ENCODE measurements at places on chromosomes 16 and 17. TPM values are rescaled to one million over a fixed set of nuclear protein-coding genes. Genes with fewer than 3 reads are reported as not detected.
A peak's percentile ranks its signal among the peaks of the same experiment; 100 is the strongest.

DNA sequence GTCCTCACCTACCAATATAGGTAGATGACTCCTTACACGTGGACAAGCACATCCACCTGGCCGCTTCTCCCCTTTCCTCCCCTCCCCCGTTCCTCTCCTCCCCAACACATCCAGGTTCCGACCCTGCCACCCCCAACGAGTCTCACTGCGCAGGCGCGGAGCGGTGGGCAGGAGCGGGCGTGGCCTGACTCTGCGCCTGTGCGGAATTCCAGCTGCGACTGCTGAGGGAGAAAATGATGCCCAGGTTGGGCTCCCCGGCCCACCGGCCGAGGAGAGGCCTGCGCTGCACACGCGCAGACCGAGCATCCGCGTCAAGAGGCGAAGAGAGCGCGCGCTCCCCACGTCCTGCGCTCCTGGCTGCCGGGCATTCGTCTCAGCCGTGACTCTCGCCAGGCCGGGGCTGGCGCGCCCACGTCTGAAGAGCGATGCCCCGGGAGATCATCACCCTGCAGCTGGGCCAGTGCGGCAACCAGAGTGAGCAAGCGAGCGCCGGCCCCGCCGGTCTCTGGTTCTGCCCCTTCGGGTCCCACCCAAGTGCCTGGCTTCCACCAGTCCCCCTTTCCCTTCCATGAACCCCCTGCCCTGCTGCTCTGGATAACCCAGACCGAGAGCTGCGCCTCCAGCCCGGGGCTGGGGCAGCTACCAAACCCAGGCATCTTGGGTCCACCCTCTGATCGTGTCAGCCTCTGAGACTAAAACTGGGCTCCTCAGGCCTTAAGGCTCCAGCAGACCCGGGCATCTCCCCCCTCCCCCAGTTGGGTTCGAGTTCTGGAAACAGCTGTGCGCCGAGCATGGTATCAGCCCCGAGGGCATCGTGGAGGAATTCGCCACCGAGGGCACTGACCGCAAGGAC lies at the start of gene TUBG2:
TUBG2 (plus strand) TSS at position 206 of the 853 bp plus-strand sequence; CDS start at position 426, 220 bp downstream.
- peaks cover 4% of the 10 kb centered on the region for H3K4me1 ChIP-seq
- no peaks in the 10 kb centered on the region for H3K36me3 ChIP-seq
- DNase-seq: peak; percentile 85
- H3K27me3 ChIP-seq: no peaks in the 10 kb centered on the region
- H3K4me3 ChIP-seq: peak within 1 kb of the TSS; percentile 58

DNA sequence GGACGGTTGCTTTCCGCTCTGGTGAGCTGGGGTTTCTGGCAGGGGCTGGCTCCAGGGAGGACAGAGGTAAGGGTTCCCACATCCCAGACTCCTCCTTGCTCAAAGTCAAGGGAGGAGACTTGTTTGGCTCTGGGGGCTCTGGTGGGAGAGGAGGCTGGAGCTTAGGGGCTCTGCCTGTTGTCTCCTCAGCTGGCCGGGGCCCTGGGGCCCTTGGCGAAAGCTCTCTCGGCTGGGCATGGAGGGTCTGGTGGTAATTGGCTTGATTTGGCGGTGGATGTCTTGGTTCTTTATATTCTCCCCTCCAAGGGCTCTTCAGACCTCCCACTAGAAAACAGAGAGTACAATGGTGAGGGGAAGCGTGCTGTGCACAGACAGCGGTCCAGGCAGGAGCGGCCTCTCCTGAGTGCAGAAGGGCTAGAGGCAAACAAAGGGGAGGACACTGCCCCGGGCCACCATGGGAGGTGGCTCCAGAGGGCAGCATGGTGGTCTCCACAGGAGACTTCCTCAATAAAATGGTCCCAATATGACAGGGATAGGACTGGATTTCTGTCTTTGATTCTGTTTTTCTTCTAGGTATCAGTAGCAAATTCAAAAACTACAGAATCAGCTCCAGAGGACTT lies 5.7 kb upstream of the SPATA32 start:
- H3K27me3 ChIP-seq: no peaks in the 10 kb centered on the region
- H3K4me3 ChIP-seq: no peak overlapping the region
- no peaks in the 10 kb centered on the region for H3K4me1 ChIP-seq
- no peak for DNase-seq

DNA sequence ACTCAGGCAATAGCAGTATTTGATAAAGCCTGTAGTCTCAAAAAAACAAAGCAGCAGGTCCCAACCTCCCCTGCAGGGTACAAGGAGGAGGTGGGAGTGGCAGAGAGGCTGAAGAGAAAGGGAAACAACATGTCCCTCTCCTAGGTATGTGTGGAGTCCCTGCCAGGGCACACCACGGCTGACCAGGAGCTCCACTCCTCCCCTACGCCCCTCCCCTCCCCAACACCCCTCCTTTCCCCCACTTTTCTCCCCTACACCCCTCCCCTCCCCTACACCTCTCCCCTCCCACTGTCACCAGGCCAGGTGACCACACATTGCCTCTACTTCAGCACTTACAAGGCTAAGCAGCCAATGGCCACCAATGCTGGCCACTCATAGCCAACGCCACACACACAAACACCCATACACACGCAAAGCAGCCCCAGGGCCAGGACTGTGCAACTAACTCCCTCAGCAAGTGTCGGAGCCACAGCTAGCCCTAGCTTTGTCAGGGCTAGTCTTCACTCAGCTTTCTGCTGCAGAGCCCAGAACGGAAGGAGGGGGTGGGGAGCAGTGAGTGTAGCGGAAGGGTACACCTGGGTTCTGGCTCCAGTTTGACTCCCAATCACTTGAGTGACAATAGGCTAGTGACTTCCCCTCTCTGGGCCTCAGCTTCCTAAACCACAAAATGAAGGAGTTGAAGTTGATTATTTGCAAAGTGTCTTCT lies 8.2 kb downstream of the CAVIN1 start:
- H3K27ac ChIP-seq: no peak overlapping the region
- H3K27me3 ChIP-seq: no peaks in the 10 kb centered on the region
- no peak overlapping the region for H3K4me3 ChIP-seq
- H3K4me1 ChIP-seq: no peaks in the 10 kb centered on the region
- no peak for DNase-seq

DNA sequence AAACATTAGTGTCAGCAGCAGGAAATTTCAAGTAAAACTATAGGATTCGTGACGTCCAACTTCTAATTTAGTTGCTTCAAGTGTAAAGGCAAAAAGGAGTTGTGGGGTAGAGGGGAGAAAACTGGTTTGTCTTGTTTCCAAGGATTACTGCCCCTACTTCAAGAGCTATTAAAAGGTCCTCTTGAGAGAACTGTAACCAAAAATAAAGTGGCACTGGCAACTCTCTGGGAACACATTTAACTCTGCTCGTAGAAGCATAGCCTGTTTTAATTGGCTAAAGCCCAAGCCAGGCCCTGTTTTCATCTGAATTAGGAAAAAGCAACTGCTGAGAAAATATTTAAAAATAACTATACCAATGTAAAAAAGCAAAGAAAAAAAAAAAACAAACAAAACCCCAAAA lies 51.8 kb upstream of the AKAP1 start:
- no peaks in the 10 kb centered on the region for H3K4me1 ChIP-seq
- no peaks in the 10 kb centered on the region for H3K36me3 ChIP-seq
- no peak overlapping the region for H3K27ac ChIP-seq
- H3K4me3 ChIP-seq: no peak overlapping the region
- no peak for DNase-seq

DNA sequence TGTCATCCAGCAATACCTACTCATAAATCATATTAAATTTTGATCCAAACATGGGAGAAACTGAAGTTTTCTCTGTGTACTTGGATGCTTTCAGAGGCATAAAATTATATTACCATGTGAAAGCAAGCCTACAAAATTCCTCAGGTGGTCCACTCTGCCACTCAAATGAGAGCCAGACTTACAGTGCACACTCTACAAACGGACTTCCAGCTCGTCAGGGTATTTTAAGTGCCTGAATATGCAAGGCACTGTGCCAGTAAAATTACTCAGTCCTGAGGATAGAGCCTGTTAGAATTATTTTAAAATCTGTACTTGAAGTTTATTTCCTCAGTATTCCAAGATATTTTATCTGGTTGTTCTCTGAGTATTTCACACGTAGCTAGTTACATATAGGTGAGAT lies 54.5 kb downstream of the TENT4B start:
- peaks cover 6% of the 10 kb centered on the region for H3K36me3 ChIP-seq
- H3K4me3 ChIP-seq: no peak overlapping the region
- no peaks in the 10 kb centered on the region for H3K27me3 ChIP-seq
- H3K4me1 ChIP-seq: peaks cover 43% of the 10 kb centered on the region
- no peak overlapping the region for H3K27ac ChIP-seq

DNA sequence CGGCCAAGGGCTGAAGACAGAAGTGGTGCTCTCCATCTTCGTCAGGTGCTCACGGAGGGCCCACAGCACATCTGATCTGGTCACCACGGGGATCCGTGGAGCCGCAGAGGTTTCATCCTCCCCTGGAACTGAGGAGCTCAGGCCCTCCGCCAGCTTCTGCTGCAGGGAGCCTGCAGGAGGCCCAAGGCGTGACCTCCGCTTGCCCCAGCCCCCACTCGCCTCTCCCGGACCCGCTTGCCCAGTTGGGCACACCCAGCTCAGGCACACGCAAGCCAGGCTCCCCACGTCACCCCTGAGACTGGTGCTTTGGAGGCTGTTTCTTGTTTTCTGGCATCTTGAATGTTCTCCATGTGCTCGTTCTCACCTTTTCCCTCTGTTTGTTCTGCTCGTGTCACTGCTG lies 39.4 kb upstream of the CHMP6 start:
- H3K27ac ChIP-seq: no peak overlapping the region
- no peak overlapping the region for H3K4me3 ChIP-seq
- H3K27me3 ChIP-seq: no peaks in the 10 kb centered on the region
- no peak for DNase-seq
- no peaks in the 10 kb centered on the region for H3K4me1 ChIP-seq

DNA sequence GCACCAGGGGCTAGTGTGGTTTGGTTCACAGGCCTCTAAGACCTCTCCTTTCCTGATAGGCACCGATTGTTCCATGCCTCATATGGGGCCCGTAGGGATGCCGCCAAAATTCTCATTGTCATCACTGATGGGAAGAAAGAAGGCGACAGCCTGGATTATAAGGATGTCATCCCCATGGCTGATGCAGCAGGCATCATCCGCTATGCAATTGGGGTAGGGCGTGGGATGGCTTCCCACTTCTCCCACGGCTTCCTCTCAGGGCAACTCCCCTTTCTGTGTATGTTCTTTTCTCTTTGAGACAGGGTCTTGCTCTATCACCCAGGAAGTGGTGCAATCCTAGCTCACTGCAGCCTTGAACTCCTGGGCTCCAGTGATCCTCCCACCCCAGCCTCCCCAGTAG lies 5.3 kb downstream of the ITGAX start:
- H3K4me3 ChIP-seq: no peak overlapping the region
- H3K27ac ChIP-seq: no peak overlapping the region
- H3K27me3 ChIP-seq: no peaks in the 10 kb centered on the region
- H3K36me3 ChIP-seq: no peaks in the 10 kb centered on the region

The ZNF597 gene
- total RNA-seq: 2.4 TPM

- no peaks in the 10 kb centered on the region for H3K36me3 ChIP-seq
- DNase-seq: no peak
- peaks cover 11% of the 10 kb centered on the region for H3K27me3 ChIP-seq
- H3K27ac ChIP-seq: peak overlapping the region; percentile 57
Observed at GRCh38 chr17:50560931-50561745, 623 bp downstream of the CACNA1G start.

DNA sequence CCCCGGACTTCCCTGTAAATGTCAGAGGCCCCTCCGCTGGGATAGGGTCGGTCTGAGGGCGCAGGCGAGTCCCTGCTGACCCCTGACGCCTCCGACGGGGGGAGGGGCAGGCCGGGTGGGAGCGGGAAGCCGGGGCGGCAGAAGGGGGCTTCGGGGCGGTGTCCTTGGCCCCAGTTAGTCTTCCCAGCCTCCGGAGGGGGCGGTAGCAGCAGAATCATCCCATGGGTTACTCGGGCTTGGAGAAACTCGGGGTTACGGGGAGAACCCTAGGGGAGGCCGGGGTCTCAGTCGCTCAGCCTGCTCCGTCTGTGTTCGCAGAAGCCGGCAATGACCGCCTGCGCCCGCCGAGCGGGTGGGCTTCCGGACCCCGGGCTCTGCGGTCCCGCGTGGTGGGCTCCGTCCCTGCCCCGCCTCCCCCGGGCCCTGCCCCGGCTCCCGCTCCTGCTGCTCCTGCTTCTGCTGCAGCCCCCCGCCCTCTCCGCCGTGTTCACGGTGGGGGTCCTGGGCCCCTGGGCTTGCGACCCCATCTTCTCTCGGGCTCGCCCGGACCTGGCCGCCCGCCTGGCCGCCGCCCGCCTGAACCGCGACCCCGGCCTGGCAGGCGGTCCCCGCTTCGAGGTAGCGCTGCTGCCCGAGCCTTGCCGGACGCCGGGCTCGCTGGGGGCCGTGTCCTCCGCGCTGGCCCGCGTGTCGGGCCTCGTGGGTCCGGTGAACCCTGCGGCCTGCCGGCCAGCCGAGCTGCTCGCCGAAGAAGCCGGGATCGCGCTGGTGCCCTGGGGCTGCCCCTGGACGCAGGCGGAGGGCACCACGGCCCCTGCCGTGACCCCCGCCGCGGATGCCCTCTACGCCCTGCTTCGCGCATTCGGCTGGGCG lies 542 bp downstream of the GUCY2D start:
- H3K36me3 ChIP-seq: no peaks in the 10 kb centered on the region
- peak overlapping the region; percentile 26 for H3K4me3 ChIP-seq

GRCh38 chr16:3062553-3062952 lies 2.9 kb upstream of the IL32 start:
- H3K4me1 ChIP-seq: peaks cover 5% of the 10 kb centered on the region
- no peak for DNase-seq
- H3K4me3 ChIP-seq: no peak overlapping the region
- H3K27ac ChIP-seq: no peak overlapping the region

DNA sequence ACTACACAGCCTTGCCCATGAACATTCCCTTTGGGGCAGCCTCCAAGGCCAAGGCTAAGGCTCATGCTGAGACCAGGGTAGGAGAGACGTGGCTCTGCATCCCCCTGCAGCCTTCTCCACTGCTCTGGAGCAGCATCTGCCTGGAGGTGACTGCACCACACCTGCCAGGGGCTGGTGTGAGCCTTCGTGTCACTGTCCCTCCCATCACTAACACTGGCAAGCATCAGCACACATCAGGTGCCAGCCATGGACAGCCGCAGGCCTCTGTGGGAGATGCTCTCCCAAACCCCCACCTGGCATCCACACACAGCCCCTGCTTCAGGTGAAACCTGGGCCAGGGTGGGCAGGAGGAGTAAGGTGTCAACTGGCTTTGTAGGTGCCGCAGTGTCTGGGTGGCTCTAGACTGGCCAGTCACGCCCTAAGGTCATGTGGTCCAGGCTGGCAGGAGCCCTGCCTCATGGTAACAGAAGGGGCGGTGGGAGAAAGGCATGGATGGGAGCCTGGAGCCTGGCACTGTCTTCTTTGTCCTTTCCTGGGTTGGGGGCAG lies 18.1 kb upstream of the MTSS2 start:
- no peaks in the 10 kb centered on the region for H3K36me3 ChIP-seq
- DNase-seq: no peak
- no peak overlapping the region for H3K4me3 ChIP-seq
- no peak overlapping the region for H3K27ac ChIP-seq

The DPEP3 gene
- total RNA-seq: not detected
